ENCODE measurements at places on chromosomes 5 and 9.

GRCh38 chr5:177405805-177406204, 3.6 kb downstream of the F12 start:
- DNase-seq = no peak

DNA sequence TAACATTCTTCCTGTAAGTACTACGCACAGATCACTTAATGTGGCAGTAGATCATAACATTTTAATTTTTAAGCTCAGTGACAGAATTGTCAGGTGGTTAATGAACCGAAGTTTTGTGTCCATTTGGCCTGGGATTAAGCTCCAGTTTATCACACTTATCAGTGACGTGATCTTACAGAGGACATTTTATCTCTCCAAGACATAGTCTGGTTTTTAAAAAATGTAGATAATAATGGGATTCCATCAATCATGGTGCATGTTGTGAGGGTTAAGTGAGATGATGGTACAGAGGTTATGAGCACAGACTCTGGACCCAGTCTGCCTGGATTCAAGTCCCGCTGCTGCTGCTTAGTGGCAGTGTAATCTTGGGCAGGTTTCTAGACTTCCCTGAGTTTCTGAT, 66.0 kb upstream of the ZFAND5 start:
- no peak for DNase-seq

GRCh38 chr5:102600964-102601363, 102.2 kb upstream of the SLCO6A1 start:
- no peak for DNase-seq

DNA sequence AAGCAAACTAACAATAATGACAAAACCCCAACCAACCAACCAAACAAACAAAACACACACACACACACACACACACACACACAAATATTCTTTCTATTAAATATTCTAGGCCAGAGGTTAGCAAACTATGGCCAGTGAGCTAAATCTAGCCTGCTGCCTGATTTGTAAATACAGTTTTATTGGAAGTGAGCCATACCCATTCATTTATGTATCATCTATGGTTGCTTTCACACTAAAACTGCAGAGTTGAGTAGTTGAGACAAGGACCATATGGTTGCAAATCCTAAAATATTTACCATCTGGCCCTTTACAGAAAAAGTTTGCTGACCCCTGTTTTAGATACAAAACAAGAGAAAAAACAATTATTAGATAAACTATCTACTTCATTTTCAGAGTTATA, 620.5 kb upstream of the SEMA6A start:
- no peak for DNase-seq

DNA sequence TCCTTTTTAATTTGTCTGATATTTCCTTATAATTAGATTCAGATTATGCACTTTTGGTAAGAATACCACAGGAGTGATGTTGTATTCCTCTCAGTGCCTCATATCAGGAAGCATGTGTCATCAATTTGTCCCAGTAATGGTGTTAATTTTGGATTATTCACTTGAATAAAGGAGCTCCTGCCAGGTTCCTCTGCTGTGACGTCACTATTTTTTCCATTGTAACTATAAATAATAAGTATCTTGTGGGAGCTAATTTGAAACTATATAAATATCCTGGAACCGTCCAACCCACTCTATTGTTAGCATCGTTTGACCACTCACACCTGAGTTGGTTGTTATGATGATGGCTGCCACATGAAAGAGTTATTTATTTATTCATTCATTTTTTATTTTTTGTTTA, 107.9 kb downstream of the INVS start:
- DNase-seq = no peak

DNA sequence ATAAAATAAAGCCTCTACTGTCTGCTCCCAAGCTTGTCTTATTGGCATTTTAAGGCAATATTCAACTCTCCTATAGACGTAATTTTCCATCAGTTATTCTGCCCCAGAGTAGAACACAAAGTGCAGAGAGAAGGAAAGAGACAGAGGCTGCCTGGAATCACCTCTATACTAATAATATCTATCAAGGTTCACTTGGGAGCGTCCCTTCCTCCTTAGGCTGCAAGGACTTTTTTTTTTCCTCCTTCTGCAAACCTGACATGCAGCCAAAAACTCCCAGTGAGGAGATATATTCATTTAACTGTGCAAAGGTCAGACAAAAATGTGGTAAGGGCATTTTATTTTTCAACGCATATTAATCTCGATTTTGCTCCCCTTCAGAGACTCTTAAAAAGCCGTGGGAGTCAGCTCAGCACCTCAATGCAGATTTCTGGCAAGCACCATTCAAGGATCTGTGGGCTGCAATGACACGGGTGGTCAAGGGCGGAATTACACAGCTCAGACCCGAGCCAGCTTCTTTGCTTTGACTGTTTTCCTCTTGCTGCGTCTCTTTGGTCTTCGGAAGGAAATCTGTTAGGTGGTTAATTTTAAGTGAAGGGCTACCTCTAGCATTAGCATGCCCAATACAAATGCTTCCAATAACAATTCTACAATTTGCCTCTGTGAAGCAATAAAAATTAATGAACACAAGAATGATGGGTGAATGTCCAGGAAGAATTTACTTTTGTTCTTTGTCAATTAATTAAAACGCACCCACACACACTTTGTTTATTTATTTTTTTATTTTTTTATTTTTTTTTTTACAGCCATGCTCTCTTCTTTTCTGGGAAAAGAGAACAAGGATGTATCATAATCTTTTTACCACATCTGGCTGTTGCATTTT, 587.7 kb upstream of the GRAMD2B start:
- DNase-seq = no peak

DNA sequence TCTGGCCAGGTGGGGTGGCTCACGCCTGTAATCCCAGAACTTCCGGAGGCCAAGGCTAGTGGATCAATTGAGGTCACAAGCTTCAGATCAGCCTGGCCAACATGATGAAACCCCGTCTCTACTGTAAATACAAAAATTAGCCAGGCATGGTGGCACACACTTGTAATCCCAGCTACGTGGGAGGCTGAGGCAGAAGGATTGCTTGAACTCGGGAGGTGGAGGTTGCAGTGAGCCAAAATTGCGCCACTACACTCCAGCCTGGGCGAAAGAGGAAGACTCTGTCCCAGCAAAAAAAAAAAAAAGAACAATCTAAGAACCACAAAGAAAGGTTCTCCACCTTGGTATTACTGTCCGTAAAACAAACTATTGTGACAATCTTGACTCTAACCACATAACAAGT, 9.7 kb downstream of the MYO10 start:
- no peak for DNase-seq

DNA sequence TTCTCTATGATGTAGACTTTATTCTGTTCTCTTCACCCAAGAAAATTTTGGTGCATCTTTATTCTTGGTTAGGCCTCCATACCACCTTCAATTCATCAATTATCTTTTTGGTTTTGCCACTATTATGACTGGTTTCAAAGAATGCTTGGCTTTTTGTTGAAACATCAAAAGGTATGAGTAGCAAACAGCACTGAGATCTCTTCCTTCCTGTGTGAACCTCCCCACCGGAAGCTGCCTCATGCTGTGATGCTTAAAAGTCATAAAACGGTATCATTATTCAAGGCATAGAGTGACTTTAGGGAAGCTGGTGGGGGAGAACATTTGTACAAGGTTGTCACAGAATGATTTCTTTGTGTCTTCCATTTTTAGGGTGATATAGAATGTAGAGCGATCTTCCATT, 70.6 kb downstream of the IQGAP2 start:
- DNase-seq = peak; percentile 35

GRCh38 chr9:98142182-98142907, 23.3 kb upstream of the TRIM14 start:
- no peak for DNase-seq

- DNase-seq = no peak
Observed at GRCh38 chr5:103353581-103353980, 95.0 kb downstream of the MACIR start.

GRCh38 chr5:116479776-116480675, 94.6 kb downstream of the SEMA6A start:
- no peak for DNase-seq

DNA sequence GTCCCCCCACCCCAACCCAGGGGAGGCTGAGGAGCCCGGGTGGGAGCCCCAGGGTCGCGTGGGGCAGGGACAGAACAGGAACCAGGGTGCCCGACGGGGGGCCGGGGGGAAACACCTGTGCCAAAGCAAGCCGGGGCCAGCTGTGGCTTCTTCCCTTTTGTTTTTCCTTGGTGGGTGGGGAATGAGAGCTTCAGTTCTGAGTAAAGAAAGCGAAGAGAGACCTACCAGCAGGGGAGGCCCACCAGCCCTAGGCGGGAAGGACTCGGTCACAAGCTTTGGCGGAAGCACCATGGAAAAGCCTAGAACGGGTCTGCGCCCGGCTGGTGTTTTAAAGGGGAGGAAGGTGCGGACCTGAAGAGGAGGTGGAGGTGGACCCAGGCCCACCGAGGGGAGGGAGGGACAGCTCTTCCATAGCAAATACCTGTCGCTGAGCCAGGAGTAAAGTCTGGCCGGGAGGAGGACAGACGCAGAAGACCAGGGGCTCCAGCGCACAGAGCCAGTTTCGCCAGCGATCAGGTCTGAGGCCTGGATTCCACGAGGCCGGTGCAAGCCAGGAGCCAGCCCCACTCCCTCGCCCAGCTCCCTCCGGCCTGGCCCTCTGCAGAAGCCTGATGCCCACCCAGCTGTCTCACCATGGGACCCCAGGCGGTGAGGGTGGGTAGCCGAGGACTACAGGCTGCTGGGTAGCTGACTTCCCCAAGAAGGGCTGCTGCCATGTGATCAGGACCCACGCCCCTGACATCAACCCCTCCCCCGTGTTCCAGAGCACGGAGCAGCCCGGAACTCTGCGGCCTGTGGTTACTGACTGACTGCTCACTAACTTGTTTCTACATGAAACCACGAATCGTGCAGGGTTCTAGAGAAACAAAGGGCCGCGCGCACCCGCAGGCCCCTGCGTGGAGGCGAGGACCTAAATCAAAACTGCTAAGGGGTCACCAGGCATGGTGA, 849 bp upstream of the MGAT1 start:
- peak; percentile 72 for DNase-seq

DNA sequence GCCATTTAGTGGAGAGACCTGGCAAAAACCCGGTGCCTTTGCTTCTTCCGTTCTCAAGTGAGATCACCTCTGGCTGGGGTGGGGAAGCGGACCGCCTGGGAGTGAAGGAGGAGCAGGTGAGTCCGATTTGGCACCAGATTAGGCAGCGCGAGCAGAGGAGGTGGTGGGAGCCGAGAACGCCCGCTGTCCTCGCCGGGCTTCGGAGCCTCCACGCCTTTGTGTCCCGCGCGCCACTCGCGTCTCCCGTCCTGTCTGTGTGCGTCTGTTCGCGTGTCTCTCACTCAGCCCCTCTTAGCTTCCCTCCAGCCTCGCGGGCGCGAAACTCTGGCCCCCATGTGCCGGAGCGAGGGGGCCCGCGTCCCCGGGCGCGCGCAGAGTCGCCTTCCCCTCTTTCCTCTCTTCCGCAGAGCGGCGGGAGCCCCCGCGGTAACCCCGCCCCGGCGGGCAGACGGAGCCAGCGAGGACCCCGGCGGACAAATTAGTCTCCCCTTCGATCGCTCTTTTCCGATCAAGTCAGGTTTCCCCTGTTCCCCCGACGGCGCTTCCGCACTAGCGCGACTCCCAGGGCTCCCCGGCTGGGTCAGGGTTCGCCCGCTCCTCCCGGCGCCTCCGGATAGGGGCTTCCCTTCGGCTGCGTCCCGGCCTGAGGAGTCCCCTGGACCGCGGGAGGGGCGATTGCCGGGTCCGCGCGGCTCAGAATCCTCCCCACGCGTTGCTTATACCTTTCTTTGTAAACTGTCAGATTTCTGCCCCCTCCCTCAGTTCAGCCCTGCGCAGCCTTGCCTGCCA, 7.1 kb downstream of the POU4F3 start:
- DNase-seq = no peak

GRCh38 chr5:163917747-163918146, 412.3 kb downstream of the MAT2B start:
- no peak for DNase-seq

- DNase-seq = no peak
Observed at GRCh38 chr9:126482361-126483044, 131.2 kb upstream of the LMX1B start.

Measured in activated CD8-positive, alpha-beta memory T cell treated with anti-CD3 and anti-CD28 coated beads for 1 hour (primary cell).